ENCODE measurements at places on chromosomes 2 and 18.

- DNase-seq: peak; percentile 54
Observed at GRCh38 chr18:50203801-50204604, 9.1 kb upstream of the MYO5B start.

GRCh38 chr2:226659410-226659809 is 140.2 kb downstream of the IRS1 start:
- DNase-seq: no peak

DNA sequence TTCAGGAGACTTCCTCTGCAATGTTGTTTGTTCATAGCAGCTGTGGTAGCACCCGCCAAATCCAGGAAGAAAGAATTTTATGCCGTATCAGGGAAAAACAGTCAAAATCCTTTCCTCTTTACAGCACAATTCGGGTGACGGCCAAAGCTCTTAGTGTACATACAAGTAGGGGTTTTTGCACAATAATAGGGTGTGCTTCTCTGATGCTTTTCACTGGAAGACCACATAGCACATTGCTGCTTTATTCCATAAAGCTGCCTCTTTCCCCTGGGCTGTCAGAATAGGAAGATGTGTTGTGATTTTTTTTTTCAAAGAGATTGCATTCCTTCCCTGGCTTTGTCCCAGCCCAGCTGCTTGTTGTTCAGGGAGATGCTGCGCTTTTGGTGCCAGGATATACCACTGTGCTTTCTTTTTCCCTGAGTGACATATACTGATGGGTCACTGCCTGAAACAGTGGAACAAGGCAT is 27.2 kb upstream of the LANCL1 start:
- no peak for DNase-seq

DNA sequence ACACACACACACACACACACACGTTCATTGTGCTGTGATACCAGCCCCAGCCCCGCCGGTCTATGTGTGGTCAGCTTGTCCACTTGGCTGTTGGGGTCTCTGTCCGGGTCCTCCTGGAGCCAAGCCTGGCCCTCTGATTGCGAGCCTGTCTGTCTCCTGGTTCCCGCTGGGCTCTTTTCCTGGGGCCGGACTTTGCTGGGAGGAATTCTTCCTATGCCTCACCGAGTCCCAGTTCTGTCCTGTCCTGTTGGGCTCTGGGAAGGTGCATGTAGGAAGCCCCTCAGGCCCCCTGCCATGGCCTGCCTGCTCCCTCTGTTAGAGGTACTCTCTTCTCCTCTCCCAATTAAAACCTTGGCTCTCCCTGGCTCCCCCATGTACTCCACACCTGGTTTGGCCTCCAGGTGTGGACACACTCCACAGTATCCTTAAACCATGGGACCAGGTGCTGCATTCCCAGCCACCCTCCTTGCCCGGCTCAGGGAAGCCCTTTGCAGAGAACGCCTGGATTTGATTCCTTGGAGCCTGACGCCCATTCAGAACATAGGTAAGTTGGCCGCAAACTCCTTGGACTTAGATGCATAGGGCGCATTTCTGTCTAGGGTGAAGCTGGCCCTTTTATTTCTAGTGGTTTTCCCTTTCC is 42.3 kb downstream of the CABLES1 start:
- DNase-seq: no peak

- no peak for DNase-seq
Observed at GRCh38 chr2:232350804-232351685, 27.5 kb upstream of the ALPP start.

GRCh38 chr18:8052237-8052701 is 485.2 kb downstream of the PTPRM start:
- no peak for DNase-seq

GRCh38 chr18:3726238-3726951 is 276.4 kb downstream of the TGIF1 start:
- DNase-seq: no peak

- DNase-seq: no peak
Observed at GRCh38 chr2:28578774-28579173, 82.9 kb downstream of the PLB1 start.

- DNase-seq: no peak
Observed at GRCh38 chr2:158936978-158937377, 31.5 kb upstream of the TANC1 start.

DNA sequence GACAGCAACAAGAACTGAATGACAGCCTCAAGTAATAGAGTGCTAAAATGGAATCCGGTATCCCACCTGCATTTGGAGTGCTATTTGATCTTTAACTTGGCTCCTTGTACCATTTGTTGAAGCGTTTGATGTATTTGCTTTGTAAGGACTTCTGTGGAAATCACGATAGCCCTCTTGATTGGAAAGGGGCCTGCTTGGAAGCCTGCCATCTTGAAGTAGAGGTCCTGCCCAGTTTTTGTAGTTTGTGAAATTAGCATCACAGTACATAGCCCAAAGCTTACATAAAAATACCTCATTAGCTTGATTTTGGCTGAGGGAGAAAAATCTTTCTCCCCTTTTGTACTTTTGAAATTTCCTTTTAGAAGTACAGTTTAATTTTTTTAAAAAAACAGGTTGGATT is 2.7 kb downstream of the CDCA7 start:
- no peak for DNase-seq

DNA sequence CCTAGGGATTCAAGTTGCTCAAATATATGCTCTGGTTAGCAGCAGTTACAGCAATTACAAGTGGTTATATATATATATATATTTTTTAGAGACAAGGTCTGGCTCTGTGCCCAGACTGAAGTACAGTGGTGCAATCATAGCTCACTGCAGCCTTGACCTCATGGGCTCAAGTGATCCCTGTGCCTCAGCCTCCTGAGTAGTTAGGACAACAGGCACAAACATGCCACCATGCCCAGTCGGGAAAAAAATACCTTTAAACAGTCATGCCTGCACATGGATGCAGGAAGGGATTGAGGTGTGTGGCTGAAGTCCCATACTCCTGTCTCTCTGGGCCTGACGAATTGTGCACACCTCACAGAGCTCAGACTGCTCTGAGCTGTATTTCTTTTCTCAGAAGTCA is 19.6 kb upstream of the DNAH7 start:
- no peak for DNase-seq

- no peak for DNase-seq
Observed at GRCh38 chr2:192072261-192072660, 122.5 kb downstream of the TMEFF2 start.

DNA sequence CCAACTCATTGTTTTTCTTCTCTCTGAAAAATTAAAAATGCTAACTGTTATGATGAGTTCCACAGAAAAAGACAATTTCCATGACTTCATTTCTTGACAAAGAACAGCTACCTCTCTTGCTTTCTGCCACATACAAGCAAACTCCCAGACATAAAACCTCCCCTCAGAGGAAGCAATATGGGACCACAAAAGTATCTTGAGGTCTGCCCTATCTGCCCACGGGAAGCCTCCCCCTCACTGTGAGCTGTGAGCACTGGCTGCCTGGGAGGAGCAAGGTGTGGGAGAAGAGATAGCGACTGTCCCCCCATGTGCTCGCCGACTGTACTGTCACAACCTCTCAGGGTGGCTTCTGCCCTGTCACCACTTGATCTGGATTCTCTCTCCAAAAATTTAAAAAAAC is 69.7 kb upstream of the NRP2 start:
- no peak for DNase-seq

GRCh38 chr2:207459990-207460757 is 69.6 kb upstream of the CREB1 start:
- no peak for DNase-seq

DNA sequence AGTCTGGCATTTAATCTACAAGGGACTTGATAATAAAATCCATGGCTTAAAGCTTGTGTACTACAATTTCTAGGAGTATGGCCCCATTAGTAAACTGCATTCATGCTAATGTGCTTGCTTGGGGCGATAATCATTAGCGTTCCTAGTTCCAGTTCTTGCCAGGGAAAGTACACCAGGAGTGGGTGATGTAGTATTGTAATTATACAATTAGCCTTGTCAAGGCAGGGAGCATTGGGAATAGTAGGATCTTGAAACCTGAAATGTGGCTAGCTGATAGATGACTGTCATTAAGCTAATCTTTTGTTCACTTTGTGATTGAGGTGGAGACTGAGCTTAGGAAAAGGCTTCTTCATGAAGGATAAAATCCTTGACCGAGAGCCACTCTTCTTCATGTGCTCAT is 989.2 kb downstream of the CPS1 start:
- no peak for DNase-seq

GRCh38 chr2:136133586-136133985 is 15.6 kb upstream of the CXCR4 start:
- no peak for DNase-seq

DNA sequence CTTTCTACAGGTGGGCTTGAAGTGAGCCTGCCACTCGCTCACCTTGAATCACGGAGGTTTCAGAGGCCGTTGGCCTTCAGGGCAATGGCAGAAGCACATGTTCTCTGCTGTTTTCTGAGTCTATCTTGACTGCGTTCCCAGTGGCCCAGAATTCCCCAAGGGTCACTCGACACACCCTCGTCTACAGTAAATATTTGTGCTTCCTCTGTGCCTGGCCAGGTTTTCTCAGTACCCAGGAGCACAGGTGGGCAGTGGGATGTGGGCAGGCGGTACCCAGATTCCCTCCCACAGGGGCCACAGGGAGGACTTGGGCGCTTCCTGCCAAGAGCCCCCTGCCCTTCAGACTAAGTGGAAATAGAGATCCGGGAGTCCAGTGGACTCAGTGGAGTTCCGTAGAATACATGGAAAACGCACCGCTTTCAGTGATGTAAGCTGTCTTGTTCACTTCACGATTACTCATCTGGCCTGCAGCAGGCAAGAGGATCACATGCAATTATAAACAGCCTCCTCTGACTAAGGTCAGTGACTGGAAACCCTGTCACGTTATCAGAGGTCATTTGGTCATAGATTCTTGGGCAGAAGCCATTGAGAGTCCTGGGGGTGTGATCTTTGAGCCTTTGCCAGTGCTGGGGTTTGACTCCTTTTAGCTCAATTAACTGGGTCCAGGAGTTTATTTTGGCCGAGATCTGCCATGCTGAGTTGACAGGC is 179.8 kb downstream of the NEDD4L start:
- DNase-seq: no peak

GRCh38 chr2:15432642-15433256 is 128.4 kb downstream of the NBAS start:
- DNase-seq: no peak

DNA sequence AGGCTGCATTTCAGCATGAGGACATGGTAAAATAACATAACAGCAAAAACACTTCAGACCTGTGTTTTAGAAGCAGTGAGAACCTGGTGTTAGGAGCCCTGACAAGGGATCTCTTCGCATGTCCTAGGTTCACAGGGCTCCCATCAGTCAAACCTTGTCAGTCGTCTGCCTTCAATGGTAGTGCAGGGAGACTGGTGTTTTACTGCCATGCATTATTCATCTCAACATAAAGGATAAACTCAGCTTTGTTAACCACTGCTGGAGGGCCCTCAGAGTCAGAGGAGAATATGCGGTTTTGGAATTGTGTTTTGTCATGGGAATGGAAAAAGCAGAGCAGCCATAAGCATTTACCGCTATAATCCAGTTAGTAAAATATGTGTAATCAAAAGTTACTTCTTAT is 275.9 kb upstream of the GCFC2 start:
- DNase-seq: no peak

DNA sequence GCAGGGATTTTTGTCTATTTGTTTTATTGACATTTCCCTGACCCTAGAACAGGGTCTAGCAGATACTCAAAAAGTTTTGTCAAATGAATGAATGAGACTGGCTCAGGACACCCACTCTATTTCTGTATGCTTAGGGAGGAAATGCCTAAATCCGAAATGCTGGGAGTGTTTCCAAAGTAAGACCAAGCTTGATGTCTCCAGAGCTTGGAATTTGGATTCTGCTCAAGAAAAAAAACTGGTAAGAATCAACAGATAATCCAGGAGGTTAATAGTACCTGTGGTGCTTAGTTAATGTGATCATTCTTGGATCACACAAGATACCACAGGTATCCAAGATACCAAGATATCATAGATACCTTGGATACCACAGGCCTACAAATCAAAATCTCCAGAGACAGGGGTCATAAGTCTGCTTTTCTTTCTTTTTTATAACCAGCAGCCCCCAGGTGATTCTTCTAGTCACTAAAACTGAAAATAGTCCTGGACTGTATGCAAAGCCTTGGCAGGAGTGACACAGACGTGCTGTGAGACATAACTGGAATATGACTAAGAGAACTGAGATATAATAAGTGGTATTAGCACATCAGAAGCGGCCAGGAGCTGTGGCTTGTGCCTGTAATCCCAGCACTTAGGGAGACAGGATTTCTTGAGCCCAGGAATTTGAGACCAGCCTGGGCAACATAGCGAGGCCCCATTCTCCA is 39.9 kb upstream of the SP3 start:
- DNase-seq: no peak

- no peak for DNase-seq
Observed at GRCh38 chr2:97844311-97844859, 131.0 kb downstream of the ZAP70 start.

DNA sequence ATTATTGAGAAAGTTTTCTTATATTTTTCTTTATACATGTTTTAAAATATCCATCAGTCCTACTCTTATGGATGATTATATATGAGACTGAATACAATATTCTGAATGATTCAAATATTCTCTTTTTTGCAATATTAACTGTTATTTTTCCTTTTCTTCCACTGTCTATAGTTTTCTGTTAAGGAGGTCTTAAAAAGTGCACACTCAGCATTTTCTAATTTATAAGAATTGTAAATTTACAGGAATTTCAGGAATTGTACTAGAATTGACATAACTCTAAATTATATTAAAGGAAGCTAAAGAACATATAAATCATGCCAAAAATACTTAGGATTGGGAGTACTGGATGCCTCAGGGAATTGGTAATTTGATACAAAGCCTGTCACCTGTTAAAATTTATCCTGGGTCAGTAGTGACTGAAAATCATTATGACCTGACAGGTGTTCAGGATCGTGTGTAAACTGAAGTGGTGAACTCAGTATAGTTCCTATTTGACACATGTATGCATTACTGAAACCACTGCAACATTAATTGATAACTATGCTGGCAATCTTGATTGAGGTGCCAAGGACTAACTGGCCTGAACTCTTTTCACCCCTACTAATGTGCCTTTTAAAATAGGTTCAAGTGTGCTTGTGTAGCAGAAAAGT is 30.4 kb downstream of the MSTN start:
- DNase-seq: no peak

DNA sequence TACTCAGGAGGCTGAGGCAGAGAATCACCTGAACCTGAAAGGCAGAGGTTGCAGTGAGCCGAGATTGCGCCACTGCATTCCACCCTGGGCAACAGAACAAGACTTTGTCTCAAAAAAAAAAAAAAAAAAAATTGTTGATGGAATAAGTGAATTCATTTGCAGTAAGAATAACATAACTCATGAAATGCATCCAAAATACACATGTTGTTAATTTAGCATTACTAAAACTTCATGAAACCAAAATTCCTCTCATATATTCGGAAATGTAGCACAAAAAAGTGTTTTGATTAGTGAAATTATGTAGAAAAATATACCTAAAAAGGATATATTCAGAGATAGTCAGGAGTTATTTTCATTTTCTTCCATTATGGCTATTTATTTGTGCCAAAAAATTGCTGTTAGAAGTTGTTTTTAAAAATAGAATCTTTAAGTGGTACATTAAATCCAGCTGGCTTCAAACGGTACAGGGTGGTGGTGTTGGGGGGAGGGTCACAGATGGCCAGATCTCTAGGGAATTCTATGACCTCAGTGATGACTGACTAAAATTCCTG is 78.2 kb upstream of the UGP2 start:
- no peak for DNase-seq
